ENCODE measurements at places on chromosomes 5 and 9.

GRCh38 chr5:136123236-136123768 is 9.3 kb upstream of the SMAD5 start:
- no peak for DNase-seq

DNA sequence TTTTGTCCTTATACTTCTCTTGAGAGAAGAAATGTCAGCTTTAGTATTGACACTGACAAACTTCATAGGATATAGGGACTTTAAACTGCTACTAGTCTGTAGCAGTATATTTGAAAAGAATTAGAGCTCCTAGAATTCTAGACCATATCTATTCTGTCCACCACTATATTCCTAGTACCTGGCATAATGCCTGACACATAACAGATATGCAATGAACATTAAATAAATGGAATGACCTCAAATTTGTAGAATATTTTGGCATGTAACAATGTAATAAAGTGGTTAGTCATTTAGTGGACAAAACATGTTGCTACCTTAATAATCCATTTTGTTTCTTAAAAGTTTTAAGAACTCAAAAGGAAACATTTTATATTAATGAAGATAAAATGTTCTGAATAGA is 57.5 kb downstream of the HOMER1 start:
- DNase-seq: no peak

DNA sequence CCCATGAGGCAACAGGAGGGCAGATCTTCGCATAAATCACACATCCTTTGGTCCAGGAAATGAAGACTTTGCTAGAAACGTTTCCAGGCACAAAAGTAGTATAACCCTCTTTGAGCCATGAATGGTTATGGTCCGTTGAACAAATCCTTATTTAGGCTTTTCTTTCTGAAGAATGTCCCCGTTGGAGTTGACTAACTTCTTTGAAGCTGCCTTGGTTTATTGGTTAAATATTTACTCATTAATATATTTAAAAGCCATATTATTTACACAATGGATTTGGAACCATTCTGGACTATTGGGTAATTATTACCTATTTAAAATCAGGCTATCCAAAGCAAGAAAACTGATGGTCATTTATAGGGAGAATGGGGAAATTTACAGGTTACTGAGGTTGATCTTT is 347.6 kb upstream of the SLC30A5 start:
- no peak for DNase-seq

- DNase-seq: no peak
Observed at GRCh38 chr9:93576258-93577077, at the start of gene PHF2. PHF2 (plus strand) TSS chr9:93576584; CDS start chr9:93576774, 190 bp downstream.

DNA sequence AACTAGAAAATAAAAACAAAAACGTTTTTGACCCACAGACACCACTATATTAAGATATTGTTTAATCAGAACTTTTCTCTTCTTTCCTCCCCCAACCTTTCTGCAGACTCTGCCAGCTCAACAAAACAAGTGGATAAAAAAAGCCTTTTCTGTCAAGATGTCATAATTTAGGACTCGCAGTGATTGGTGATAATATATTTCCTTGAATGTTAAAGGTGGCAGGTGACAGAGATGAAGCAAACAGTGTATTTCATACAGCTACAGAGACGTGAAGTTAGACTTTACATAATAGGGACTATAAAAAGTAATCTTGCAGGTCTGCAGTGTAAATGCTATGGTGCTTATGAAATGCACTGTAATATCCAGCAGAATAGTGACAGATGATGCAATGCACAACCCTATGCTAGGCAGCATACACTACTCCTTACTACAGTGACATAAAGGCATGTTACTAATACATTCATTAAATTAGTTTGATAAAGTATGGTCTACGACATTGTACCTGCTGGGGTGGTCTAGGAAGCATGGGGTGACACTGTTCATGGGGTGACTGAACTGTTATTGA is 326.7 kb upstream of the GRAMD2B start:
- no peak for DNase-seq

DNA sequence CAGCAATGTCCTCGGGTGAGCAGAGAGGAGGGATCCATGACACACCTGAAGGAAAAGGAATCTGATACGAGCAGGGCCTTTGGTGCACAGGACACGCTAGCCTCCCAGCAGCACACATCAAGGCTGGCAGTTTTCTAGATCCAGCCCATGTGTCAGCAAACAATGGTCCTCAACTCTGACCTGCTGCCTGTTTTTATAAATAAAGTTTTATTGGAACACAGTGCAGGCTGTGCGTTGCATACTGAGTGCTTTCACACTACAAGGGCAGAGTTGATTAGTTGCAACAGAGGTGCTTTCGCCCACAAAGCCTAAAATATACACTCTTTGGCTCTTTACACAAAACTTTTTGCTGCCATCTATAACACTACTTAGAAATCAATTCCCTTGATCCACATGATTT is 147.1 kb downstream of the MYO10 start:
- DNase-seq: no peak

GRCh38 chr5:329121-329735 is 7.7 kb downstream of the AHRR start:
- DNase-seq: no peak

GRCh38 chr5:161549106-161549505 is 2.6 kb upstream of the GABRB2 start:
- no peak for DNase-seq

DNA sequence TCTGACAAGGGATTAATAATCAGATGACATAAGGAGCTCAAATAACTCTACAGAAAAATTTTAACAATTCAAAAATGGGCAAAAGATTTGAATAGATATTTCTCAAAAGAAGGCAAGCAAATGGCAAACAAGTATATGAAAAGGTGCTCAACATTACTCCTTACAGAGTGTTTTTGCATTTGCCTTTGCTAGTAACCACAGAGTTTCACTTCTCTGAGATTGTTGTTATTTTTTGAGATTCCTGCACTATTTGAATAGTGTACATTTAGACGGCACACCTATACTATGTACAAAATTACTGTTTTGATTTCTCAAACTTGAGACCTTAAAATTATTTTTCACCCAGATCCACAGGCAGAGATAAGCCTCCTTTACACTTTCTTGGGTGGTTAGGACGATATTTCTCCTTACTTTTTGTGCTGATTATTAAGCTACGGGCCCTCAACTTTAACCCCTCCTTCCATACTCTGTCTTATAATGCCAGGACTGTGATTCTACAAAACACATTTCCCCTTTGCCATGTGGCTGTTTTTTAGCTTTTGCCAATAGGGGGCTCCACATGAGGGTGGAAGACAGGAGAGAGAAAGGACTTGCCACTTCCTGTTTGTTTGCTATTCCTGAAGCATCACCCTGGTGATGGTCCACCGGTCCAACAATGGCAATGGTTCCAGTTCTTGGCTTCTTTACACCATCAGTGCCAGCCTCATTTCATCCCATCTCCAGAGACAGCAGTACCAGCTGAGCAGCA is 65.0 kb upstream of the DAP start:
- no peak for DNase-seq

- no peak for DNase-seq
Observed at GRCh38 chr5:171543148-171543815, 123.8 kb downstream of the FGF18 start.

DNA sequence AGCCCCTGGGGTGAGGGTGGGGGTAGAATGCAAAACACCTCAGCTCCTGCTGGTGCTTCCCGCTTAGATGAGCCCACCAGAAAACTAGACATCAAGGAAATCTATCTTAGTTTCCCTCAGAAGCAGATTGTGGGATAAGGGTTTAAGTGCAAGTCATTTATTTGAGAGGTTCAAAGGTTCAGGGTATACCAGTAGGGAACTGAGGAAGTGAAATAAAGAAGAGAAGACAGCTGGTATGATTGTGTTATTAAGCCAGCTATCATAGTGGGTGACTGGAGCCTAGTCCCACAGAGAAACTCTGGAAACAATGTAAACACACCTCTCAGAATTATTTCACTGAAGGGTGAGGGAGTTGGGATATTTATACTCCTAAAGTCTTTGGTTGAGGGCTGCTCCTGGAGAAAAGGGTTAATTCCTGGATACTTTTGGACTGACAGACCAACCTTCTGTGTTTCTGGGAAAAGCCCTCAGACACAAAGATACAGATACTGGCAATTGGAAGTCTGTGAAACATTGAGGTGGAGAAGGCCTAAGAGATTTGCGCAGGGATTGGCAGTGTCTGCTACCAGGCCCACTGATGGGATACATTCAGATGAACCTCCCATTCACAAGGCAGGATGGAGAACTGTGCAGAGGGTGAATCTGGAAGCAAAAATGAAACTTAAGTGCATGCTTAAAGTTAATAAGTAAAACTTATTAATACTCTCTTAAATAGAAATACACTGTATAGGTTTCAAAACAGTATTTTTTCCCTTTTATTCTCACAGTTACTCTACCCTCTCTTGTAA is 6.4 kb upstream of the DCTN4 start:
- DNase-seq: no peak

GRCh38 chr5:42557689-42558088 is 134.4 kb downstream of the GHR start:
- DNase-seq: no peak

- DNase-seq: no peak
Observed at GRCh38 chr5:9209846-9210492, 335.9 kb downstream of the SEMA5A start.

DNA sequence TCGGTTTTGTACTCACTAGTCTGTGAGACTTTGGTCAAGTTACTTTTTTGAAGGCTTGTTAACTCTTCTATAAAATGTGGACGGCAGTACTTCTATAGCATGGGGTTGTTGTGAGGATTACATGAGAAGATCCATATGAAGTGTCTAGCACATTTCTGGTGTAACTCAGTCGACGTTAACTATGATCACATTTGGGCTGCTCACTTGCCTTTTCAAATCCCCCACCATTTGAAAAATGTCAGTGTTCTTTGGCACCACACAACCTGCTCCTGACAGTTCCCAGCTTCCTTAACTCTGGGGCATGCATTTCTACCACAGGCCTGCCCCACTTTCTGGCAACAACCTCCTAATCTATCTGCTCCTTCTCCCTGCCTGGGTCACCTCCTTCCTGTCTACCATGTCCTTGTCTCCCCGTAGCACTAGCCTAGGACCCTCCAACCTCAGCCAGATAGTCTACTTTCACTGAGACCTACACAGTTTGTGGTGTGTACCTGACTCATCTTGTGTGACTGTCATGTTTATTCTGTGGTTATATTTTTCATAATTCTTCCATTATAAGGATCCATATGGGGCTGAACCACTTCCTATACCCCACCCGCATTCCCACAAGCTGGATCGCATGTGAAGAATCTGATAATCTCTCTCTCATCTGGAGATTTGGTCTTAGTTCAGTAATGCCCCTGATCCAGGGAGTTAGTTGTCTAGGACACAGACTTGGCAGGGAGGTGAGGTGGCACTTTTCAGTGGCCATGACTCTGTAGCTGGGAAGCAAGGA is 30.2 kb upstream of the BASP1 start:
- DNase-seq: no peak

DNA sequence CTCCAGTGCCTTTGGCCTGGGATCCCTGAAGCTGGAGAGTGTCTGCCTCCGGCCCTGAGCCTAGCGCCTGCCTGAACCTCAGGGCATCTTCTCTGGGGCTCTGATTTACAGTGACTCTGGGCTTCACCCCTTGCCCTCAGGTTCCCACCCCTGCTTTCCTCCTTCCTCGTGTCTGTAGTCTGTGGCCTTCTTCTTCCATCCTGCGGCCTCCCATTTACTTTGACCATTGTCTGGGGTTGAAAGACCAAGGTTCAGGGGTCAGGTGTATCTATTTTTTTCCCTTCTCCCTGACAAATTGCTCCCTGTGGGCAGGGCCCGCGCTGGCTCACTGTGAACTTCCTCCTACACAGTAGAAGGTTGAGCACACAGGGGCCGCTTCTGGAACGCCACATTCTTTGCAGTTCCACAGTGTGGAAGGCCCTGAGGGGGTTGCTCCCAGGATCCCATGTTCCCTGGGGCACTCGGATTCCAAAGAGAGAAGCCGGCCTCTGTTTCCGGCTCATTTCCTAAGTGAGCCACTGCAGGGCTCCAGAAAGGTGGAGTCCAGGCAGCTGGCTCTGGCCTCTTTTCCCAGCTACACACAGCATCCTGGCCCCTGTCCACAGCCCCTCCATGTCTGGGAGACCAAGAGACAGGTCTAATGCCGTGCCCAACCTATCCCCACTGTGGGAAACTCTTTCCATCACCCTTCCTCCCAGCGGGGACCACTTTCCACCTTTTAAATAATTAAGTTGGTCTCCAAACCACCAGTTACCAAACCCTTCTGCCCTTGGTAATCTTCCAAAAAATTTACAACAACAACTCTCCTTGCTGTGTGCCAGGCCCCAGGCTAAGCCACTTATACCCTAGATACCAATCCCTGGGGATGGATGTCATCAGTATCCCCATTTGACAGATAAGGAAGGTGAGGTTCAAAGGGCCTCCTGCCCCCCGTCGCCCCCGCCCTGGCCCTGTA is 140.3 kb upstream of the IER5L start:
- DNase-seq: no peak

- DNase-seq: no peak
Observed at GRCh38 chr5:68012831-68013230, 202.7 kb upstream of the PIK3R1 start.

GRCh38 chr9:92289708-92290390 is 3.6 kb downstream of the IARS1 start:
- DNase-seq: no peak

GRCh38 chr5:74382123-74382855 is 258.2 kb downstream of the ENC1 start:
- no peak for DNase-seq

- DNase-seq: no peak
Observed at GRCh38 chr9:135145312-135145711, 57.8 kb downstream of the OLFM1 start.

DNA sequence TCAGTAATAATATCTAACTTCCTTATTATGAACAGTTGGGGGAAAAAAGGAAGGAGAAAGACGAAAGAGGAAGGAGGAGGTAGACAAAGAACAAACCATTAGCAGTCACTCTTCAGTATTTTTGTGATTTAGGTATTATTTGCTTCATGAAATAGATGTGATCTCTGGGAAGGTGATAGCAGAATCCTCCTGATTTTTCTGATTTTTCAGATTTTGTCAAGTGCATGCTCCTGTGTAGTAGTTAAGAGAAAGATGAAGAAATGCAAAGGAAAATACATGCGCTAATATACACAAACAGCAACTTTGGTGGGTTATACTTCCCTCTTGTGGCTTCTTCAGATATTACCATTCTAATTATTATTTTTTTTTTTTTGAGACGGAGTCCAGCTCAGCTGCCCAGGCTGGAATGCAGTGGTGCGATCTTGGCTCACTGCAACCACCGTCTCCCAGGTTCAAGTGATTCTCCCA is 31.6 kb downstream of the LMNB1 start:
- DNase-seq: no peak

GRCh38 chr5:14702238-14702839 is 37.8 kb downstream of the OTULIN start:
- no peak for DNase-seq

DNA sequence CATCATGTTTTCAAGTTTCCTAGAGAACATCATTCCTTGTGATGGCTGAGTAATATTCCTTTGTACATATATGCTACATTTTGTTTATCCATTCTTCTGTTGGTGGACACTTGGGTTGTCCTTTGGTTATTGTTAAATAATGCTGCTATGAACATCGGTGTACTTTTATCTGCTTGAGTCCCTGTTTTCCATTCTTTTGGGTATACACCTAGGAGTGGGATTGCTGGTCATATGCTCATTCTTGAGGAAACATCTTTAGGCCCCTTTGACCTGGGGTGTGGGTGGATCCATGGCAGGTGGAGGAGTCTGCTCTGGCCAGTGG is 25.3 kb downstream of the GALNT12 start:
- DNase-seq: no peak

All from stimulated activated CD8-positive, alpha-beta memory T cell treated with anti-CD3 and anti-CD28 coated beads, Interleukin-4, amount 100 ng/mL, for 1 hour (primary cell).